ENCODE measurements at places on chromosomes 3 and 15.

DNA sequence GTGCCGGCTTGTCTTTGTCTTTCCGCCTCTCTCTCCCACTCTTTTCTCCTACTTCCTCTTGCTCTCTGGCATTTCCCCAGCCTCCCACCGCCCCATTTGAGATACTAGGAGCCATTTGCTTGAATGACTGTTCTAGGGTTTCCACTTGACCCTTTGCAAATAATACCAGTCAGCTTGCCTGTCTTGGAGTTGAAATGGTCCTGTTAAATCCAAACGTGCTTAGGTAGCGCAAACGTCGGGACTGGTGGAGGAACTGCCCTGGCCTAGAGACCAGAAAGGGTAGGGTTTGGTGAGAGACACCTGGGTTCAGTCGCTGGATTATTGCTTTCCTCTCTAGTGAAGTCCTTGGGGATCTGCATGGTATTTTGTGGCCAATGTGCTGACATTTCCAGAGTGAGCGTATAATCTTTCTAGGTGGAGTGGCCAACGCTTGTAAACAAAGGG lies 10.6 kb downstream of the ZIC1 start:
- no peak for DNase-seq

DNA sequence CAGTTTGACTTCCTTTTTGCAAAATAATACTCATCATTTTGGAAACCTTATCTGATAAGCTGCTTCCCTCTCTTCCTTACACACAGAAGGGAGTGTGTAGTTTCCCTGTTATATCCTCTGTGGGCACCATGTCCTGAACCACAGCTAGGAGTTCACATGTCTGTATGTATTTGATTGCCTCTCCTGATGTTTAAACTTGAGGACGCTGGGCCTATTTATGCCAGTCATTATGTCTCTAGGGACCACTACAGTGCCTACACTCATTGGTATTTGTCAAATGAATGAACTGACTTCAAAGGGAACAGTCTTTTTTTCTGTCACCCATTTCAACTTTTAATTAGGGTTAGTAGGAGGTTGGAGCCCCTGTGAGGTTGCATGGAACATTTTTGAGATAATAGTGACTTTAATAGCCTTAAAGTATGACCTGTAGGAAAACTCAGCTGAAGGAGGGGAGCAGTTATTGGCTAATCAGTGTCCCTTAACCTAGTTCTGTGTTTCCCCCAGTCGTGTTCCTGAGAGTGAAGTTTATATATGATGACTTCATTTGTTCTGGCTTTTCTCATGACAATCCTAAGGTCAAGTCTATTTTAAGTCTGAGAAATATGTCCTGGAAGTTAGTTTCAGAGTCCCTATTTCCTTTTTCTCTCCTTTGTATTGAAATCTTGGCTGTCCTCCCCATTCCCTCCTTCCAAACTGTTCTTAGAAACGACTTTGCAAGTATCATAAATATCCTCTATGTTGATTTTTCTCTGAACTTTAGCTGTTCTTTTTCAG lies 28.9 kb downstream of the PDE8A start:
- DNase-seq: no peak

GRCh38 chr3:71089271-71089847 lies 494.2 kb downstream of the FOXP1 start:
- peak; percentile 41 for DNase-seq

- no peak for DNase-seq
Measured at GRCh38 chr3:143167969-143168854, 48.6 kb downstream of the CHST2 start.

DNA sequence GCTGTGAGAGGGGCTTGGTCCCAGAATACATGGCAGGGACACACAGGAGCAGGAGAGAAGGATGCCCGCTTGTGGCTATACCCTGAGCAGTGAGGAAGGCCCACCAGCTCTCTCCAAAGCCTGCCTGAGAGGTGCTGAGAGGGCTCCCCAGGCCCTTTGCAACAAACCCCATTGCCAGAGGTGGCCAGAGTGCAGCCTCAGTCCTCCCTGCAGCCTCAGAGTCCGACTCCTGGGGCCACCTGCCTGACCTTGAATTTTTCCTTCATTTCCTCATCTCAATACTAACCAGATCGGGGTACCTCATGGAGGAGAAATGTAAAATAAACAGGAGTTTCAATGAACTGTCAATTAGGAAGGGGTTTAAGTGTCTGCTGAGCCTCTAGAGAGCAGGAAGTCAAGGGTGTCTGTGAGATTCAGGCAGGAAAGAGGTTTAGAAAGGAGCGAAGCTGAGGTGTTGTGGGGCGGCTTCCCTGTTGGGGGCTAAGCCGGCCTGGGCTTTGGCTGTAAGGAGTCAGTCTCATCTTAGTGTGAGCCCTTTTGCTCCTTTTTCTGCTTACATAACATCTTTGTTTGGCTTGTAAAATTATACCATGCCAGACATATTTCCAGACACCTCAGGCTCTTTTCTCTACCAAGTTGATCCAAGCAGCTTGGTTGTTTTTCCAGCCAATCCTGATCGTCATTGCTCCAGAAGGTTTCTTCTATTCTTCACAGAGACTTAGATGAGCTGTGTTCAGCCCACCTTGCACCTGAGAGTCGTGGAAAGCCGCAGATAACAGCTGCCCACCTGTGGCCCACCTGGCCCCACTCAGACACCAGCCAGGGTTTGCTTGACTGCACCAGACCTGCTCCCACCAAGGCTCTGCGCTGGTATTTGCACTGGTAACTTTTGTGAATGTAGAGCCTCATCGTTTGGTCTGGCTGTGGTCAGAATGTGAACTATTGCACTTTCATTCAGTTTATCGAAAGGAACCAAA lies 36.7 kb downstream of the CMTM7 start:
- DNase-seq: no peak

GRCh38 chr3:149623824-149624223 lies 34.0 kb downstream of the WWTR1 start:
- no peak for DNase-seq

GRCh38 chr15:27268923-27269322 lies 297.9 kb downstream of the GABRG3 start:
- no peak for DNase-seq

GRCh38 chr15:56989411-56989924 lies 71.0 kb downstream of the TCF12 start:
- no peak for DNase-seq

- DNase-seq: no peak
Measured at GRCh38 chr3:191961022-191961421, 500.1 kb downstream of the PYDC2 start.

GRCh38 chr15:36595611-36596010 lies 16.2 kb downstream of the CDIN1 start:
- DNase-seq: no peak

- DNase-seq: peak; percentile 55
Measured at GRCh38 chr15:65054333-65055200, 9.4 kb downstream of the SLC51B start.

DNA sequence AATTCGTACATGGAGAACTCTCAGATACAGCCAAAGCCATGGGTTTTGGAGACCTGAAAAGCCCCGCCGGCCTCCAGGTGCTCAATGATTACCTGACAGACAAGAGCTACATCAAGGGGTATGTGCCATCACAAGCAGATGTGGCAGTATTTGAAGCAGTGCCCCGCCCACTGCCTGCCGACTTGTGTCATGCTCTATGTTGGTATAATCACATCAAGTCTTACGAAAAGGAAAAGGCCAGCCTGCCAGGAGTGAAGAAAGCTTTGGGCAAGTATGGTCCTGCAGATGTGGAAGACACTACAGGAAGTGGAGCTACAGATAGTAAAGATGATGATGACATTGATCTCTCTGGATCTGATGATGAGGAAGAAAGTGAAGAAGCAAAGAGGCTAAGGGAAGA lies 23.5 kb downstream of the MYO5A start:
- no peak for DNase-seq

DNA sequence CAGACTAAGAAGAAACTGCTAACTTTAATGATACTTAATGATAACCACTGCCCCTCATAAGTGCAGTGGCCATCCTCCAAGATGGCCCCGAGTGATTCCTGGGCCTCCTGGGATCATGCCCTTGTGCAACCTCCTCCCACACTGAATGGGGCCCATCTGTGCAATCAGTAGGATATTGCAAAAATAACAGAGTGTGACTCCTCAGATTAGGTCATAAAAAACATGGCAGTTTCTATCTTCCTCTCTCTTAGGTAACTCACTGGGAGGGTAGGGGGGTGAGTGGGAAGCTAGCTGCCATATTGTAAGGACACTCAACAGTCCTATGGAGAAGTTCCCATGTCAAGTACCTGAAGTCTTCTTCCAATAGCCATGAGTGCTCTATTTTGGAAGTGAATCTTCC lies 173.0 kb downstream of the SHQ1 start:
- no peak for DNase-seq

GRCh38 chr3:143810953-143811265 lies 37.4 kb downstream of the SLC9A9 start:
- DNase-seq: no peak

DNA sequence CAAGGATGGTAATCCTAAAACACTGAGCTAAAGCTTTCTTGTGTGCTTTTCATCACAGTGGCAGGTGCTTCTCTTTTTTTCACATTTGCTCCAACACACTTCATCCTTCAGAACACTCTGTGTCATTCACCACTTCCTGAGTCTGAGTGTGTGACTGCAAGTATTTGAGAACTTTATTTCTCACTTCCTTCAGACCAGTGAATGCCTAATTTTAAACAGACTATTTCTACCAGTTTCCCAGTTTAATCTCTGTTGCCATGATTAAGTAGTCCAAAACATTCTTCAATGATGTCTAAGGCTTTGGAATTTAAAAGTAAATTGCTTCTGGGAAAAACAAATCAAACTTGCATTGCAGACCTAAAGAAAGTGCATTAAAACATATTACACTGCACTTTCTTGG lies 541.2 kb downstream of the RBMS3 start:
- DNase-seq: no peak

GRCh38 chr3:30768046-30768445 lies 126.4 kb downstream of the GADL1 start:
- no peak for DNase-seq

GRCh38 chr15:85690561-85691231 lies 104.0 kb downstream of the KLHL25 start:
- peak; percentile 73 for DNase-seq

DNA sequence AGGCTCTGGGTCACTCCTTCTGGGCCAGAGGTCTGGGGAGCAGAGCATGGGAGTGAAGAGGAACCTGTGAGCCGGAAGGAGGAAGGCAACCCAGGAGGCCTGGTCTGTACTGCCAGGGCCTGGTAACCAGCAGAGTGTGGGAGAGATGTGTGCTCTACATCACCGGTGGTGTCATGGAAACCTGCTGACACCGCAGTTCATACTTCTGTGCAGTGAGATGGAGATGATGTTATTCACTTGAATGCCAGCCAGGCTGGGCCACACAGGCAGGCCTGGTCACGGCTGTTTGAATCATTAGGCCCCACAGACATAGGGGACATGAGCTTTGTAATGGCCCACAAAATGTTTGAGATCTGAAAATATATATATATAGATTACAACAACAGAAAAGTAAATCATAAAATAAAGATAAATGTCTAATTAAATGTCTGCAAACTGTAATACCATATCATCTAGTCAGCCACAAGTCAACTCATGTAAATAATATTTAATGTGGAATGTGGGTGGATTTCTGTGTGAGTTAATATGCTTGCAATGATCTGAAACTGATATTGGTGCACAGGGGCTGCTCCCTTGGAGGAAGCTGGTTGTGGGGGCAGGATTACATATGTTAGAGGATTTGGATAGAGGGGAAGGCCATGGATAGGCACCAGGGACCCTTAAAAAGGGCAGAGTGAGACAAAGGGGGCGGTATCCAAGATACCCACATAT lies 108.5 kb upstream of the PFN2 start:
- no peak for DNase-seq

GRCh38 chr15:52527911-52528563 lies 643 bp downstream of the MYO5A start:
- peak; percentile 45 for DNase-seq

- no peak for DNase-seq
Measured at GRCh38 chr3:147615035-147615434, 205.9 kb downstream of the ZIC1 start.

DNA sequence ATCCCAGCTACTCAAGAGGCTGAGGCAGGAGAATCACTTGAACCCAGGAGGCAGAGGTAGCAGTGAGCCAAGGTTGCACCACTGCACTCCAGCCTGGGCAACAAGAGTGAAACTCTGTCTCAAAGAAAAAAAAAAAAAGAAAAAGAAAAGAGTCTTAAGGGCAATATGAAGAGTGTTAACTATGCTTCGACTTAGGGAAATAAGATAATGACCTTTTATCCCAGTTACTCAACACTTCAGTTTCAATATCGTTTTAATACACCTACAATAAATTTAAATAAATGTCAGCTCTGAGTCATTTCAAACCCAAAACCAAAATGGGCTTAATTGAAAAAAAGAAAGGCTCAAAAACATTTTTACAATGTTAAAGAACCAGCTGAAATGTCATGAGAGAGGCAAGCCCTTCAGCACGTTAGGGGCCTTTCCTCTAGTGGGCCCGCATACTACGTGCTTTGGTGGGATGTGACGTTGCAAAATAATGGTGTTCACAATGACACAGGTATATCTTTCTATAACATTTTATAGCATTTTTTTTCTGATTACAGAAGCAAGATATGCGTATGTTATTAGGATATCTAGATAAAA lies 15.3 kb downstream of the FYCO1 start:
- no peak for DNase-seq

GRCh38 chr15:92803852-92804609 lies 96.1 kb upstream of the CHD2 start:
- peak; percentile 90 for DNase-seq

GRCh38 chr3:175913286-175913685 lies 1054.2 kb downstream of the NAALADL2 start:
- no peak for DNase-seq

GRCh38 chr3:128851601-128852000 lies 27.8 kb upstream of the ACAD9 start:
- DNase-seq: no peak

GRCh38 chr3:30657914-30658313 lies 51.5 kb downstream of the TGFBR2 start:
- peak; percentile 50 for DNase-seq

DNA sequence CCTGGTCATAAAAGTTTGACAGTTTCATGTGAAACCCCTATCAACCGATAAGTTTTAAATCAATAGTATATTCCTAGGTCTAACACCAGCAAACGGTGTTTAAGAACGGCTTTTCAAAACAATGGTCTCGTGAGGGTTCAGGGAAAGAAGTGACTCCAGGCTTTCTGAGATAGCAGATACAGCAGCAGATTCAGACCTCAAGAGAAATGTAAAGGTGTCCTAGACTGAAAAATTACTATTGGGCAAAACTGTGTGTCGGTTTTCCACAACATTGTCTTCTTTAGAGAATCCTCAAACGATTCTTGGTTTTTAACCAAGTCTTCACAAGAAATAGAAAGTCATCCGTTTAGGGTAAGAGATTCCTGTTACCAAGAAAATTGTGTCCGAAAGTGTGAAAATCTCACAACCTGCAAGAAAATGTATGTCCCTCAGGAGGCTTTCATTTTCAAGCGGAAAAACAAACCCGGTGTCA lies 1.2 kb downstream of the SETD2 start:
- DNase-seq: no peak

- no peak for DNase-seq
Measured at GRCh38 chr3:175426805-175427204, 567.7 kb downstream of the NAALADL2 start.

GRCh38 chr15:92076541-92076940 lies 223.0 kb downstream of the SLCO3A1 start:
- DNase-seq: no peak

GRCh38 chr15:51099185-51099584 lies 4.5 kb upstream of the TNFAIP8L3 start:
- DNase-seq: no peak
